ENCODE measurements at places on chromosomes 6 and 20. TPM values are rescaled to one million over a fixed set of nuclear protein-coding genes. Genes with fewer than 3 reads are reported as not detected.

DNA sequence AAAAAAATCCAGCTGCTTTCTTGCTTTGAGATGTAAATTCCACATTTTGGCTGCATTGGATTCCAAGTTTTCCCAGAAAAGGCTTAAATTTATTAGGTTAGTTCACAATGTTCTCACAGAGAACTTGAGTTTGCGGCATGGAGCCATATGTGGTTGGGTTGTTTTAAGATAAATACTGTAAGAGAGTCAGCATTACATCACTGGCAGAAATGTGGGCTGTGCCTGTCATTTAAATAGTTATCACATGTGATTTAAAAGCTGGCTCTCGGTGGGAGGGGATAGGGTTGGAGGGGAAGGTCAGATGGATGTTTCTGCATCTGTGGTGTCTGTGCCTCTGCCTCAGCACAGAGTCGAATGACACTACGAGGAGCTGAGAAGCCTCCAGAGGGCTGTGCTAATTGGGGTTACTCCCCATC, 73.8 kb upstream of the SCP2D1 start:
- no peak for DNase-seq

GRCh38 chr6:111875741-111876140, 2.5 kb upstream of the FYN start:
- no peak for DNase-seq

DNA sequence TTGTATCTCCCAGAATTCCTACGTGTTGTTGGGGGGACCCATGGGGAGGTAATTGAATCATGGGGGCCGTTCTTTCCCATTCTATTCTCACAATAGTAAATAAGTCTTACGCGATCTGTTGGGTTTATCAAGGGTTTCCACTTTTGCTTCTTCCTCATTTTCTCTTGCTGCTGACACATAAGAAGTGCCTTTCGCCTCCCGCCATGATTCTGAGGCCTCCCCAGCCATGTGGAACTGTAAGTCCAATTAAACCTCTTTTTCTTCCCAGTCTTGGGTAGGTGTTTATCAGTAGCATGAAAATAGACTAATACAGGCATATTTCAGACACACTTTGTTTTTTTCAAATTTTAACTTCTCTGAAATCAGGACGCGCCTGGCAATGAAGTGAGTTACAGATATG, 14.4 kb upstream of the PGK2 start:
- no peak for DNase-seq

DNA sequence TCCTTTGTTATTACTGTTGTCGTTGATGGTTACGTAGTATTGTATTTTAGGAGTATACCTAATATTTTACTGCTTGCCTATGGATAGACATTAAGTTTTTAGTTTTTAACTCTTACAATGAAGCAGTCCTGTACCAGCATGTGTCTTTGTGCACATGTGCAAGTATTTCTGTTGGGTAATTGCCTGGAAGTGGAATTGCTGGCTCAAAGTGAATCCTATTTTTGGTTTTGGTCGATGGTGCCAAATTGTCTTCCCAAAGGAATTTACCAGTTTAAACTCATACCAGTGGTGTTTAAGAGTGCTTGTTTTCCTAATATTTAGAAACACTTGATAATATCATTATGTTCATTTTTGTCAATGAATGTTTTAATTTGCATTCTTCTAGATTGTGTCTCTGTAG, 75.5 kb downstream of the ANKS1A start:
- no peak for DNase-seq

Gene TCF21
- not detected for total RNA-seq

GRCh38 chr6:33156561-33156960, 35.7 kb downstream of the COL11A2 start:
- DNase-seq, result no peak

Gene CLPSL2
- total RNA-seq, result not detected

- peak; percentile 70 for DNase-seq
These were observed 67.8 kb upstream of the RALGAPA2 start for GRCh38 chr20:20780127-20780824.

DNA sequence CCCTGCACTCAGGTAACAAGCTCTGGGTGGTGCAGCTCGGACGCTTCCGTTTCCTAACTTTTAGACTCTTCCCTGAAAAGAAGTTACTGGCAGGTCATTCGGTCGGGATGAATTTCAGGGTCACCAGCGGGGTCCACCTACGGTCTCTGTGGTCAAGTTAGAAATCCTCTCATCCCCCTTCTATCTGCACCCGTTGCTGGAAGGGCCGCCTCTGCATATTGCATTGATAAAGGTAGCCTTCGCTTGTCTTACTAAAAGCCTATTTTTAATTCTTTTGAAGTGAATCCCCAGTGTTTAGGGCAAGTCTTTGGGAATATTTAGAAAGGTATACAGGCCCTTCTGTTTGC, 47.3 kb downstream of the LRRN4 start:
- no peak for DNase-seq

Gene PHACTR3
- not detected for total RNA-seq

Gene CFAP61
- total RNA-seq, result 0.67 TPM

- peak; percentile 66 for DNase-seq
These were observed 3.8 kb downstream of the COL12A1 start for GRCh38 chr6:75201901-75202672.
